ENCODE measurements at places on chromosomes 13 and 19.

DNA sequence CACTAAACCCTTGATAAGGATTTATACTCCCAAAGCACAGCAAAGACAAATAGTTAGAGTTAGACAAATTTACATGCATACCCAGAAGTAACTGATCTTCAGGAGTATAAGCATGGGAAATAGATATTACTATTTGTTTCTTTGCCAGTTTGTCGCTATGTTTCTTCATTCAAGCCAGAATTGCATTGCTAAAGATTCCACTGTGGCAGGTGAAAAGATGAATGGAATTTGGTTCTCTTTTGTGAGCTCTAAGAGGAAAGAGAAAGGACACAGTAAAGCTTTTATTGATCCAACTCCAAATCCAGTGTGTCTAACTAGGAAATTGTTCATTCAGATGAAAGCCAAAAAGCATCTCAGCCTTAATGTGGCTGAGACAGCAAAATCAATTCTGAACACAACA, 292.3 kb upstream of the SPRY2 start:
- no peak for DNase-seq

DNA sequence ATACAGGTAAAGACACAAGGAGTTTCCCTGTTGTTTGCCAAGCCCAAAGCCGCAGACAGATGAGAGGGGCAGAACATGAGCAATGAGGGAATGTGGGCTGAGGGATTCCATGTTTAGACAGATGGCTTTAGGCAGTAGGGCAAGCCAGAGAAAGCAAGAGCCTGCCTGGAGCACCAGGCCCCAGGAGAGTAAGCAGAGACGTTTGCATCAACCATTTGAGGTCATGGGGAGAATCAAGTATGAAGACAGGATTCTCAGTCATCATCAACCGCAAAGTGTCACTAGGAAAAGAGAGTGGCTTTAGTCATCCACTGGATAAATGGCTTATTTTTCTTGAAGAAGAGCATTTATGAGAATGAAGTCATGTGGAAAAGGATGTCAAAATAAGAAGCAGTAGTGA, 184.7 kb downstream of the COG6 start:
- DNase-seq: no peak

DNA sequence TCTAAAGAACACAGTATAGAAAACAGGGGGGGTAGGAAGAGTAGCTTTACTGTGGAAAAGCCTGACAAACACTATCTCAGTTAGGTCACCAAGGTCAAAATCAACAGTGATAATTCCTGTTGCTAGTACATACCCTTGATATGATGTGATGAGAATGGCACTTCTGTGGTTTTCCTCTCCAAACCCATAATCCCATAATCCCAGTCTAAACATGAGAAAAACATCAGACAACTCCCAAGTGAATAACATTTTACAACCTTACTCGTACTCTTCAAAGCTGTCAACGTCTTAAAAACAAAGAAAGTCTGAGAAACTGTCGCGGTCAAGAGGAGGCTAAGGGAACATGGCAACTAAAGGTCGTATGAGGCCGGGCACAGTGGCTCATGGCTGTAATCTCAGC, 137.6 kb downstream of the FOXO1 start:
- no peak for DNase-seq

GRCh38 chr19:34499155-34499834, 17.7 kb downstream of the WTIP start:
- no peak for DNase-seq

GRCh38 chr19:54307389-54308020, 5.5 kb downstream of the LILRA5 start:
- no peak for DNase-seq

DNA sequence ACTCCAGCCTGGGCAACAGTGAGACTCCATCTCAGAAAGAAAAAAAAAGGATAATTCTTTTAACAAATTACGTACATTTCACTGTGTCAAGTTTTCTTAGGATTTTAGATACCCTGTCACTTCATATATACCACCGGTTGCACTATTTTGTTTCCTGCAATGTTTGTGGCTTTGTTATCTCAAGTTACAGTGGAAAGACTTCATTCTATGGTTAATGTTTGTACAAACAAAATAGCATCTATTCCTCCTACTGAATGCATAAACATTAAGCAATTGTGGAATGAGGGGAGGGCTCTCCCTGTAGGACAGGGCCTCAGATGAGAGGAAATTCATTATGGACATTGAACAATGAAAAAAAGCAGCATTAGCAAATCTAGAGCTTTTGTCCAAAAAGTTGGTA, 120.1 kb downstream of the DNAJC3 start:
- no peak for DNase-seq

GRCh38 chr13:95191821-95192563, 109.3 kb downstream of the ABCC4 start:
- peak; percentile 78 for DNase-seq

GRCh38 chr19:19542507-19542906, 4.4 kb downstream of the CILP2 start:
- DNase-seq: no peak

DNA sequence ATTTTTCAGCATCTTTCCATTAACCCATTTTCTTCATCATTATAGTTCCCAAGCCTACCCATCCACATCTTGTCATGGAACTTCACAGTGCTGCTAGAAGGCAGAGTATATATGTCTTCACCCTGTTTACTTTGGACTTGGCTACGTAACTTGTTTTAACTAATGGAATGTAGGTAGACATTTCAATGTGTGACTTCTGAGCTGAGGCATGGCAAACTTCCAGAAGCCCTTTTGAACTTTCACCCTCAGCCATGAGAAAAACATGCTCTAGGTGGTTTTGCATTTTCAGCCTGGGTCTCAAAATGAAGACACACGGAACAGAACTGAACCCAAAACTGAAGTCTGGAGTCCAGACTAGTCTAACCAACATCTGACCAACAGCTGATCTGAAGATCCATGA, 3.2 kb downstream of the TEX30 start:
- no peak for DNase-seq

DNA sequence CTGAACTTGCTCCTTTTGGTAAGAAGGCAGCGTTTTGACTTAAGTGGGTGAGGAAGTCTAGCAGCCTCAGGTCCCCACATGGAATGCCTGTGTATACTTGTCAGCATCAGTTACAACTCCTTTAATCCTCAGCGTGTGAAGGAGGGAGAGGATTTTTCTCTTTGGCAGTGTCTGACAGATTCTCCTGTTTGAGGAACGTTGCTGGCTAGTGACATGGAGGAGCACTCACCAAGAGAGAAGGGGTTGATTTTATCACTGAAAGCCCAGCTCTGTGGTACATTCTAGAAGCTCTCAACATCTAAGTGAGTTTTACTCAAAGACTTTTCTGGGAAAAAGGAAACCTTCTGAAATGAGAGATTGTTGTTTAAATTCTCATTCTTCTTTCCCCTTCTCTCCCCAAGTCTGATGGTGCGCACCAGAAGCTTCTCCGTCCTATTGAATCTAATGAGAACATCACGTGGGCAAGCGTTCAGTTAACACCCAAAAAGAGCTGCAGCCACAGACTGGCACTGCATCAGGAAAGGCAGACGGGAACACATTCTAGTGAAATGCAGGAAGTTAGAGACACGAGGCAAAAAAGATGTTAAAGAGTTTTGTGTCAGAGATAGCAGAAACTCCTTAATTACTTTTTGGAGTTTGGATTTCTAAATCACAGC, 58.2 kb downstream of the GJA3 start:
- no peak for DNase-seq

- DNase-seq: no peak
Observed at GRCh38 chr19:35404879-35405622, 34.2 kb downstream of the GPR42 start.

- peak; percentile 2 for DNase-seq
Observed at GRCh38 chr13:37868691-37869505, 674 bp downstream of the TRPC4 start.

DNA sequence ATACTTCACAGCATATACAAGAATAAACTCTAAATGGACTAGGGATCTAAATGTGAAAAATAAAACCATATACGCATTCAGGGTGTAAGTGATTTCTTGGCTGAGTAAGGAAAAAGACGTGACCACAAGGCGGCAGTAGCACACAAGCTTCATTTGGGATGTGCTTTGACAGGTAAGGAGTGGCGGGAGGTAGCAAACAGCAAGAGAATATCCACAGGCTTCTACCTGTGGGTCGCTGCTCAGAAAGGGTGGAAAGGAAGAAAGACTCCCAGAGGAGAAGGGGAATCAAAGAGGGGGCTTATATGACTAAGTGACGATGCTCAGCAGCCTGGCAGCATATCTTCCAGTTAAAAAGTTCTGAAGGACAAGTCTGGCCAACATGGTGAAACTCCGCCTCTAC, 2.5 kb upstream of the ZNF121 start:
- no peak for DNase-seq

GRCh38 chr13:100738176-100738855, 63.7 kb upstream of the TMTC4 start:
- no peak for DNase-seq

DNA sequence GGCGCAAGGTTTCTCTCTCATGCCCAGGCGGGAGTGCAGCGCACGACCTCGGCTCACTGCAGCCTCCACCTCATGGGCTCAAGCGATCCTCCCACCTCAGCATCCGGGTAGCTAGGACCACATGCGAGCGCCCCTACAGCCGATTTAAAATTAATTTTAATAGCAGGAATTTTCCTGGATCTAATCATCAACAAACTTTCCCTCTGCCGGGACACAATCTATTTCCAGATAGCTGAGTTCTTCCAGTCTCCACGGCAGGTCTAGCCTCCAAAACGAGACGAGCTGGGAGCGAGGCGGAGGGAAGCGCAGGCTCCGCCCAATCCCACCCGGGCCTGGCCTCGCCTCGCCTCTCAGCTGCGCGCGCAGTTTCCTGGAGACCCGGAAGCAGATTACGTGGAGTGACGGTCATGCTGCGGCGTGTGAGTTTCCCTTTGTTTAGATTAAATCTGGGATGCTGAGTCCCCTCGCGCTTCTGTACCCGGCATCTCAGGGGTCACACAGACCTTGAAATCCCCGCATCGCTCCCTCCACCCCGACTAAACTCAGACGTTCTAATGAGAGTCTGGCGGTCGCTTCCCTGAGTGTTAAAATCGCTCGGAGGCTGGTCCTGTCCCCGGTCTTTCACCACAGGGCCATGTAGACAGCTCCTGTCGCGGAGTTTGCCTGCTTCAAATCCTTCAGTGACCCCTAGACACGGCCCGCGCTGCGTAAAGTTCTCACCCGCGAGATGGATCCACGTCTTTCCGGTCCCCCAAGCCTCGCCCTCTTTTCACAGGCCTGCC, at the start of gene ZNF880:
Gene ZNF880, plus strand, starts transcription at position 365 of the 782 bp plus-strand sequence. Its CDS starts 43 bp downstream, at position 408.
- peak; percentile 93 for DNase-seq

Data from left lung (tissue), 14 donors.